ENCODE measurements at places on chromosomes 2 and 18.
A peak's percentile ranks its signal among the peaks of the same experiment; 100 is the strongest.

DNA sequence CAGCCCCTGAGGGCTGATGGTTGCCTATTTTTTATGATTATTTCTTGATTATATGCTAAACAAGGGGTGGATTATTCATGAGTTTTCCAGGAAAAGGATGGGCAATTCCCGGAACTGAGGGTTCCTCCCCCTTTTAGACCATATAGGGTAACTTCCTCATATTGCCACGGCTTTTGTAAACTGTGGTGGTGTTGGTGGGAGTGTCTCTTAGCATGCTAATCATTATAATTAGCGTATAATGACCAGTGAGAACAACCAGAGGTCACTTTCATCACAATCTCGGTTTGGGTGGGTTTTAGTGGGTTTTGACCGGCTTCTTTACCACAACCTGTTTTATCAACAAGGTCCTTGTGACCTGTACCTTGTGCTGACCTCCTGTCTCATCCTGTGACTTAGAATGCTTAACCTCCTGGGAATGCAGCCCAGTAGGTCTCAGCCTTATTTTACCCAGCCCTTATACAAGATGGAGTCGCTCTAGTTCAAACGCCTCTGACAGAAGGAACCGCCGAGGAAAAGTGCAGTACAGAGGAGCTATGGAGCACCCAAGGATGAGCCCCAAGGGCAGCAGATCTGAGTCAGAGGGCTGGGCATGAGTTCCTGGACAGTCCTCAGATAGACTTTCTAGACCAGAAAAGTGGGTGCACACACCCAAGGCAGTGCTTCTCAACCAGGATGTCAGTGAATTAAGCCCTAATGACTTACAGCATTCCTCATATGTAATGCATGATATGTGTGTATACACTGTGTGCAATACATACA is 37.1 kb upstream of the ASAP2 start:
- no peak for DNase-seq

DNA sequence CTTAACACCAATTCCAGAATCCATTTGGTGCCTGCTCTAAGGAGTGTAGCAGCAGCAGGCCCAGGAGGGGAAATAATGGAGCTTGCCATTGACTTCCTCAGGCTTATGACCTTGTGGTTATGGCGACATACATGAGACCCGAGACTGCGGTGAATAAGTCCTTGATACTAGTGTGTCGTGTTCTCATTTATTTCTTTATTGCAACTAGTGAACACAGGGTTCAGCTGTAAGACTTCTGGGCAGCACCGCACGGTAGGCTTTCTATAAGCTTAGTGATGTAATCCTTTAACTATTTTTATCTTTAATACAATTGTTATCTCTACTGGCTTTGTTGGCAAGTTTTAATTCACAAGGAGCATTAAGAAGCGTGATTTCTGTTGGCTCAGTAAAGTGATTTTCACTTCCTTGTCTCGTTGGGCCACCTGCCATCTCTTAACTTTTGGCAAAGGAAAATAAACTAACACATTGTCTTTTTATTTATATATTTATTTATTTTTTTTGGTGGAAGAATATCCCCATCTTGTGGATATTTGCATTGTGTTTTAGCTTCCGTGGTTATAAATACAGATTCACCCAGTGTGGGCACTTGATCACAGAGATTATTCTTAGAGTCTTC is 139.8 kb downstream of the LTBP1 start:
- DNase-seq, result no peak

- no peak for DNase-seq
Observed at GRCh38 chr2:175063741-175064140, 58.6 kb upstream of the CHN1 start.

DNA sequence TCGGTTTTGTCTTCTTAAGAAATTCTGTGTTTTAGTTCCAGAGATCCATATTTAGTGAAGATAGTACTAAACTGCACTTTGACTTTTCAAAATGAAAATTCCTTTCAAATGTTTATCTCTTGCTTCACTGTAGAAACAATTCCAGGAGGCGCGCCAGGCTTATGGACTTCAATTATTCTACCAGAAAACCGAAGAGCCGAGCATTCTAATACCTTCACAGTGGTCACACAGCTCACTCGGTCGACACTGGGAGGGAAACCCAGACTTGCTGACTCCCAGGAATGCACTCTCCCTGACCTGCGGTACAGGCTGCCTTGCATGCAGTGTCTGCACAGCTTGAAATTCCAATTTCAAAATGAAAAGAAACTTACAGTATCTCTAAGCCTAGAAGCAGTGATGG is 119.9 kb upstream of the PIEZO2 start:
- DNase-seq, result no peak

- DNase-seq, result no peak
Observed at GRCh38 chr2:198945496-198945895, 512.2 kb downstream of the SATB2 start.

DNA sequence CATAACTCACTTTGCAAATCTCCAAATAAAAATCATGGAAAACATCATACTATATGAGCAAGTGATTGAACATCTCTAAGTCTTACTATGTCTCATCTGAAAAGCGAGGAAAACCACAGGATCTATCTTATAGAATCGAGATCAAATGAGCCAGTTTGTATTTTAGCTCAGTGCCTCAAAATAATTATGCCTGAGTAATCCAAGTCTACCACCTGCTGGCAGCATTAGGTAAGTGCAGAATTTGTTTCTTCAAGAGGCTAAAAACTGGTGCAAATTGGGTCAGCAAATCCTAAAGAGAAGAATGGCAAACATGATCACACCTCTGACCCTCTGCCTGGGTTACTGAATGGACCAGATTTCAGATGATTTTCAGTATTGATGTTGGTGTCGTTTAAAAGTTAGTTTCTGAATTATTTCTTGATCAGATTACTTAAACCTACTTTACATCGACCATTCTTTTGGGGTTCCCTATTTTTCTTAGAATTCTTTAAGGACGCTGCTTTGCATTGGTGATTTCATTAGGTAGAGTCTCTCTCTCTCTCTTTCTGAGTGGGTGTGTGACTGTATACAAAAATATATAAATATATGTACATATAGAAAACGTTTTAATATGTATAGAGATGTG is 12.7 kb upstream of the FHOD3 start:
- DNase-seq, result peak; percentile 2

- DNase-seq, result no peak
Observed at GRCh38 chr2:239152916-239153305, 247.9 kb downstream of the HDAC4 start.

DNA sequence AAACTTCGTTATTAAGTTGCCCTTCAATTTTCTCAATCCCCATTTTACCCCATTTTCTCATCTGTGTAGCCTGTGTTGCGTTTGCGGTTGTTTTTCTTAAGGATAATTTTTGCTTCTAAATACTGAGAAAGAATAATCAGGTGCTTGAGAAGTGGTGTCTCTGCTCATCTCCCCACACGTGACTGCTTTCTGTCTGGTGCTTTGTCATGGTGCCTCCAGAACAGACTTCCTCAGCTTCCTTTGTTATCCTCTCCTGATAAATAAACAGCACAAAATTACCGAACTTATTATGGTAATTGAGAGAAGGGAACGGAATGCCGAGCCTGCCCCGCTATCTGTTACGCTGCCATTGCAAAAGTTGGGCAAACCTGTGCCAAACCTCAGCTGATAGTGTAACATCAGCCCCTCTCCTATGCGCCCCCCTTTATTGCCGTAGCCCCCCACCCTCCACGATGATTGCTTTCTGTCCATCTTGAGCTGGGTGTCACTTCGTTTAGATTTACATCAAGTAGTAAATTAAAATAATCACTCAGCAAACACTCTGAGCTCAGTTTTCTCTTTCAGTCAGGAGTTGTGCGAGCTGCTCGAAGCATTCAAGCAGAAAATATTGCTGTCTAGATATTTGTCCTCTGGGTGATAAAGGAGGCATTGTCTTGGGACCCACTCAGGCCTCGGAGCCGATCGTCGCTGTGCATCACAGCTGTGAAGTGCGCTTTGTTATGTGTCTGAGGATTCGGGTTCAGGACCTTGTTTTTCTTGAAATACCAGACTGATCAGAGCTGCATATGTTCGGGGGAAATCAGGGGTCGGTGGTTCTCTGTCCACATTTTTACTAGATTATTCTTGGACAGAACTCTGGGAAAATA is 1008.5 kb upstream of the FANCL start:
- no peak for DNase-seq

GRCh38 chr18:56028514-56028913 is 440.5 kb upstream of the TCF4 start:
- no peak for DNase-seq

Measured in stimulated activated naive CD4-positive, alpha-beta T cell treated with Interleukin-2 at 50 U/mL for 16 hours (primary cell).